ENCODE measurements at places on chromosomes 6 and 20.
A peak's percentile ranks its signal among the peaks of the same experiment; 100 is the strongest.

GRCh38 chr20:43825051-43825402 lies 89.6 kb upstream of the TOX2 start:
- no peak for DNase-seq

- DNase-seq = no peak
Observed at GRCh38 chr20:15578113-15578512, 995.1 kb downstream of the KIF16B start.

DNA sequence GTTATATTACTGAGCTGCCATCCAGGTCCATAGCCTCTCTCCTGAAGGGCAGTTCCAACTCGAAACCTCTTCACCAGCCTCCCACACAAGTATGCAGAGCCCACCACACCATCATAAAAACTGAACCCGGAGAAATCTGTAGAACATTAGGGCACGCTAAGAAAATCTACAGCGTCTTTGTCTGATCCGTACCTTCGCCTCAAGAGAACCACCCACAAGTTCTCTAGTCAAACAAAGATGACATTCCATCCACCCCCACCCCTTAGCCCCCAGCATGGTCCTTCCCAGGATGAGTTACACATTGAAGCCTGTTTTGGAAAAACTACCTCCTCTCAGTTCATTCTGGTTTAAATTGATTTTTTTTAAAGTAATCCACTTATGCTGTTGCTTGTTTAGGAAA lies 219.7 kb downstream of the ZMYND8 start:
- DNase-seq = no peak

DNA sequence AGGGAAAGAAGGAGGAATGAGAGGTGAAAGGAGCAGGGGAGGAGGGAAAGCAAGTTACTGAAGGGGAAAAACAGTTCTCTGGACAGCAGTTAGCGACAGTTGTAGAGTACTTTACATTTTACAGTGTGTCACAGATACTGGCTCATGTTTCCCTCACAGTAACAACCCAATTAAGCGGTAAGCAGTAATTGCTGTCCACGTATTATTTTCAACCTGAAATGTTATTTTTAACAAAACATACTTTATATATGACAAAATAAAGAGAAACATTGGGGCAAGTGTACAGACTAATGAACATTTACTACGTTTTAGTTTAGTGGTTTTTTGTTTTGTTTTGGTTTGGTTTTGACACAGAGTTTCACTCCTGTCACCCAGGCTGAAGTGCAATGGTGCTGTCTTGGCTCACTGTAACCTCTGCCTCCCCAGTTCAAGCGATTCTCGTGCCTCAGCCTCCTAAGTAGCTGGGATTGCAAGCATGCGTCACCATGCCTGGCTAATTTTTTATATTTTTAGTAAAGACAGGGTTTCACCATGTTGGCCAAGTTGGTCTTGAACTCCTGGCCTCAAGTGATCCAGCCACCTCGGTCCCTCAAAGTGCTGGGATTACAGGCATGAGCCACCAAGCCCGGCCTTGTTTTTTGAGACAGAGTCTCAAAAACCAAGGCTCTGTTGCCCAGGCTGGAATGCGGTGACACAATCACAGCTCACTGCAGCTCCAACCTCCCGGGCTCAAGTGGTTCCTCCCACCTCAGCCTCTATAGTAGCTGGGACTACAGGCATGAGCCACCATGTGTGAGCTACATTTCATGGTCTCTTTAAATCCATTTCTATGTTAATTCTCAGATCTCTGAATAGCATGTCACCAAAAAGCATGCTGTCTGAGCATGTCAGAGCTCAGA lies 22.6 kb upstream of the BTN3A2 start:
- no peak for DNase-seq

DNA sequence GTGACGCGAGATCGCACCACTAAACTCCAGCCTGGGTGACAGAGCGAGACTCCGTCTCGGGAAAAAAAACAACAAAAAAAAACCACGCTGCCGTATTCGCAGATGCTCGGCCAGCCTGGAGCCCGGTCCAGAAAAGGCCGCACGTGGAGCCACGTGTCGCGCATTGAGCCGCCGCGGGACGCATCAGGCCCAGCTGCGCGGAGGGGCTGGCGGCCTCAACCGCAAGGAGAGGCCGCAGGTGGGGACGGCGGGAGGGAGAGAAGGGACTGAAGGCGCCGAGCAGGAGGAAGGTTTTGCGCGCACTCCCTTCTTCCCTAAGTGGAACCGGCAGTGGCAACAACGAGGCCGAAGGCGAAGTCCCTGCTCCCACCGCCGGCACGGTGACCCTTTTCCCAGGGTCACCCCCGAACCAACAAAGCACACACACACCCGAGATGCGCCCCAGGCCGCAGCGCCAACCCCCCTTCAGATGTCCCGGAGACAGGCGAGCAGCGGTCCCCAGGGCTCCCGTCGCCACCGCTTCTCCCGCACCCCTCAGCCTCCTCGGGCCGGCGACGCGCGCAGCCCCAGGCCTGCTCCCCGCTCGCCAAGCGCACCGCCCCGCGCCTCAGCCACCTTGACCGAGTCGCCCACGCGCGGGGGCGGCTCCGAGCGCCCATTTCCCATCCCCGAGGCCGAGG lies 681 bp downstream of the SYCP2 start:
- DNase-seq = no peak

GRCh38 chr20:63552481-63553249 lies 1.3 kb upstream of the FNDC11 start:
- peak; percentile 67 for DNase-seq

GRCh38 chr6:87798393-87799278 lies 96.6 kb upstream of the AKIRIN2 start:
- no peak for DNase-seq

DNA sequence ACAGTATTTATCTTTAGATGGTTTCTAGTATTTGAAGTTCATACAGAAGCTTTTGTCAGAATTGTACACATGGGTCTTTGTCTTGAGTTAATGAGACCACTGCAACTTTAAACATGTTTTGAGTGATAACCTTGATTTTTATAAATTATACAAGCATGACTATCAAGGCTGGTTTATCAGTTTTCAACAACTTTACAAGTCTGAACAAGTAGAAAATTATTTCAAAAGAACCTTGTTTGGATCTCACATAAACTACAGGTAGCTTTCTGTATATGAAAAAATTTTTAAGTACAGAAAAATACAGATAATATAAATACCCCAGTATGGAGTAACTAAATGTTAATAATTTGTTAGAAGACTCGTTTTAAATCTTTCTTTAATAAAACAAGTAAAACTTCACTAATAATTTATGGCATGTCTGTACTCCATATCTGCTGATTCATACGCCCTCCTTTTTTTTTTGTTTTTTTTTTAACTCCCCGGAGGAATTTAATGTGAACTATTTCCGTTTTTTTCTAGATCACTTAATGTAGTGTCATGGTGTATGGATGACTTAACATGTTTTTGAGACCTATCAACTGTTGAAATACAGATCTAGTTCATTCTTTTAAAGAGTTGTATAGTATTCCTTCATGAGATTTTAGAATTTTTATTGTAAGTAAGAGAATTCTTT lies 18.3 kb downstream of the VAPB start:
- no peak for DNase-seq

DNA sequence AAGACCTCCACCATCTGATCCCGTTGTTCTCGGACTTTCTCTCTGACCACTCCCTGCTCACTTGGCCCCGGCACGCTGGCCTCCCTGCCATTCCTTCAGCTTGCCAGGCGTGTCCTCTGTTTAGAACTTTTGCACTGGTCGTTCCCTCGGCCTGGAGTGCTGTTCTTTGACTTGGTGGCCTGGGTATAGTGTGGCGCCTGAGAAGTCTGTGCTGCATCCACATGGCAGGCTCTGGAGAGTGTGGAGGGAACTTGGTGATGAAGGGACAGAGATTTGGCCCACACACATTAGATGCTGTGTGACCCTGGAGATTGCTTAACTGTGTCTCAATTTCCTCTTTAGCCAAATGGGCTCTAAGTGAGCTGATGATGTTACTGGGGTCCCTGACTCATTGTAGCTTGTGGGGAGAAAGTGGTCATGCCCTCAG lies 13.0 kb upstream of the TGM2 start:
- DNase-seq = no peak

- no peak for DNase-seq
Observed at GRCh38 chr6:88535306-88535705, 369.2 kb upstream of the CNR1 start.

GRCh38 chr6:111761783-111762312 lies 111.4 kb downstream of the FYN start:
- no peak for DNase-seq

DNA sequence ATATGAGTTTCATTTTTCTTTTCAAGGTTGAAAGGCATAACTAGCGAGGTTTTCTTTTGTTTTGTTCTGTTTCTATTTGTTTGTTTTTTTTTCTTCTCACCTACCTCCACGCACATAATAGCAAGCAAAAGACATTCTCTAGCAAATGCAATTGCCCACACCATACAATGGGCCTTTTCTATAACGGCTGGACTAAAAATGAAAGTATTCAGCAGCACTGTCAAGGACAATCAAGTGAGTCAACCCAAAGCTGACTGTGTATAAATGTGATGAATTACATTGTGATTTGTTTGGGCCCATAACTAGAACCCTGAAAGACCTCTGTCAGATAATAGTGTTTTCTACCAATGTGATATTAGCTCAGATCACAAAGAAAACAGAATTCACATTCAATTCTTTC lies 496.7 kb downstream of the RNF144B start:
- DNase-seq = no peak

GRCh38 chr6:88490195-88490907 lies 324.2 kb upstream of the CNR1 start:
- DNase-seq = no peak

DNA sequence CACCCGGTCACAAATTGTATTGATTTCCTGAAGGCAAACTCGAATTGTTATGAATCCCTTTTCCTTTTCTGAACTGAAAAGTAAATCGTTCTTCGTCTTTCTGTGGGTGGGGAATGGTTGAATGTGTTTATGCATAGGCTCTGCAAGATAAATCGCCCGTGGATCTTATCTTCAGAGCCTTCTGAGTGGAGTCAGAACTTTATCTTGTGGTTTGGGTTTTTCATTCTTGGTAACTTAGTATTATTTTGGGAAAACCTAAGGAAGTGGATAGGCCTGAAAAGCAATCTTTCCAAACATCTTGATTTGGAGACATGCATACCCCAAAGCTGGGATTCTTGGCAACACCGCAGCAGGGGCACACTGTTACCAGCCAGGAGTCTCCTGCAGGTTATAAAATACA lies 122.4 kb downstream of the MAP3K7 start:
- no peak for DNase-seq

DNA sequence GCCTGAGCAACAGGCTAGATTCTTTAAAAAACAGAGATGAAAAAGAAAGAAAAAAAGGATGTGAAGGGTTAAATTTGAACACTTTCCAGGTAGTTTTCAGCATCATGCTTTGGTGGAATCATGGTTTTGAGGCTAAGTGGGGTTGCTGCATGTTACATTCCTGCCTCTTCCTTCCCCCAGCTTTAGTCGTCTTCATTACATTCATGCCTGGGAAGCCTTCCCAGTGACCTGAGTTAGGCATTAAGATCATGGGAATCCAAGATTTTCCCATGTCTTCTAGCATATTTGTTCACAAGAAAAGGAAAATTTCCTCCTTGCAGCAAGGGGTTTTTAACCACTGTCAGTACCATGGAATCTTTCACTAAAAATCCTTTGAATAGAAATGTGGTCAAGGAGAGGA lies 12.0 kb downstream of the TPX2 start:
- no peak for DNase-seq

GRCh38 chr20:32028647-32029372 lies 18.6 kb downstream of the CCM2L start:
- no peak for DNase-seq

GRCh38 chr6:145809211-145809610 lies 5.4 kb downstream of the FBXO30 start:
- no peak for DNase-seq

GRCh38 chr20:56773749-56774148 lies 144.6 kb downstream of the TFAP2C start:
- DNase-seq = no peak

DNA sequence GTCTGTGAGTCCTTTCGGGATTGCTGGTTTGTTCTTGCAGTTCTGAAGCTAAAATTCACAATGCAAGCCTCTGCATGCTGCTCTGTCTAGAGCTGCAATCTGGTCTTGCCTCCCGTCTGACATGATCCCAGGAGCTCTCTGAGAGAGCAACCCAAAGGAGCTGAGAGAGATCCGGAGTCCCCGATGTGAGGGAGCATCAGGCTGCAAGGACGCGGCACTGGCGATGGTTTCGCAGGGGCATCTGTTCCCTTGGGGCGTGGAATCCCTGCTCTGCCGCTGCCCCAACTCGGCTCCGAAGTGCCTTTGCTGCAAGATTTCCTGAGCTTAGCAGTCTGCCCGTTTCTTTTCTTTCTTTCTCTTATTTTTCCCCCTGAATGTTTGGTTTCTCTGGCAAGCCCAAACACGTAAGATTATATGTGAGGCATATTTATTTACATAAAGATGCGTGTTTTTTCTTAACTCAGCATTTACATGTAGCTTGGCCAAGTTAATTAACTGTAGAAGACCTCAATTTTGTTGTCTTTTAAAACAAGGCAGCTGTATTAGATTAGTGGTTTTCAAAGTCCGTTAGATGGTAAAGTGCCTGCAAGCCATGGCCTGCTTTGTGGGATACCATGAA lies 873.0 kb downstream of the KIF16B start:
- no peak for DNase-seq

- DNase-seq = no peak
Observed at GRCh38 chr20:47984437-47984836, 199.2 kb upstream of the SULF2 start.

GRCh38 chr6:105359419-105360370 lies 43.2 kb downstream of the PREP start:
- DNase-seq = no peak

- no peak for DNase-seq
Observed at GRCh38 chr6:63824722-63825121, 189.1 kb downstream of the PHF3 start.

GRCh38 chr6:163288915-163289314 lies 125.6 kb upstream of the QKI start:
- DNase-seq = no peak

GRCh38 chr6:7691675-7692452 lies 34.0 kb upstream of the BMP6 start:
- DNase-seq = no peak

- DNase-seq = no peak
Observed at GRCh38 chr20:17431621-17432364, 99.4 kb downstream of the BFSP1 start.

- no peak for DNase-seq
Observed at GRCh38 chr6:1609648-1610496, at the start of gene FOXC1. FOXC1 (plus strand) TSS chr6:1609915; CDS start chr6:1610446, 531 bp downstream.

DNA sequence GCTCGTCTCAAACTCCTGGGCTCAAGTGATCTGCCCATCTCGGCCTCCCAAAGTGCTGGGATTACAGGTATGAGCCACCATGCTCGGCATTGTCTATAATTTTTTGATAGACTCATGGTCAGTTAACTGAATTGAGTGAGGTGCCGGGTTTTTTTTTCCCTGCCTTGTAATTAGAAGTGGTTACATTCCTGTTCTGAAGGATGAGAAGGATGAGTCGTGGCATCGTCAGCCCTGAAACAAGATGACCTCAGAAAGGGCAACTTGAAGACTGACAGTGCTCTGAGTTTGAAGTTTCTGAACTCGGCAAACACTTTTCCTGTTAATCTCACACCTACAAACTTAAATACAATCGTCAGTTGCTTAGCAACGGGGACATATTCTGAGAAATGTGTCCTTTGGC lies 158.7 kb upstream of the PDE10A start:
- DNase-seq = no peak

Data from thymus (tissue), 14 donors.